H1 (cell line): ENCODE measurements at places on chromosomes 7 and 10. TPM values are rescaled to one million over a fixed set of nuclear protein-coding genes. Genes with fewer than 3 reads are reported as not detected.

- H3K27me3 ChIP-seq, result no peaks in the 10 kb centered on the region
- no peak overlapping the region for H3K4me3 ChIP-seq
- no peak overlapping the region for H3K27ac ChIP-seq
- no peaks in the 10 kb centered on the region for H3K36me3 ChIP-seq
These were observed 11.6 kb downstream of the MLXIPL start for GRCh38 chr7:73612598-73613269.

DNA sequence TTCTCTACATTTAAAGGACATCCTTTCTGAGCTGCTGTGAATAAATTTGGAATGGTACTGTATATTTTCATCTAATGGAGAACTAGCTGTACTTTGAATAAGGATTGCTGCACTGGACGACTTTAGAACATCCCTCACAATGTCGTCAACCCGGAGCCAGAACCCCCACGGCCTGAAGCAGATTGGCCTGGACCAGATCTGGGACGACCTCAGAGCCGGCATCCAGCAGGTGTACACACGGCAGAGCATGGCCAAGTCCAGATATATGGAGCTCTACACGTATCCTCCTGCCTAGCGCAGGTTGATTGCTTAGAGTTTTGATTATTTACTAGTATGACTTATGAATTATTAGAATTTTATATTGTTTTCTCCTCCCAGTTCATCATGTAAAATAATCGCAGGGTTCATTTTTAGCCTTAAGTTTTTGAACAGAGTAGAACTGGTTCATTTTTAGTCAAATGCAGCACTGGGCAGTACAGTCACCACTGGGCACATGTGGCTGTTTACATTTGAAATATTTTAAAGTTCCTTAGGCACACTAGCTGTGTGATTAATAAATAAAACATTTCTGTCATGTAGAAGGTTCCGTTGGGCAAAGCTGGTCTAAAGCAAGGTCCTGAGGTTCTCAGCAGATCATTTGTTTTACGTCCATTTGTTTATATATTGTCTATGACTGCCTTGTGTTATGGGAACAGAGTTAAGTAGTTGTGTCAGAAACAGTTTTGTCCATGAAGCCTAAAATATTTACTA lies 31.5 kb downstream of the CUL1 start:
- no peaks in the 10 kb centered on the region for H3K4me1 ChIP-seq
- no peak overlapping the region for H3K27ac ChIP-seq
- DNase-seq, result no peak
- no peaks in the 10 kb centered on the region for H3K27me3 ChIP-seq

Gene TIMM23B
- total RNA-seq, result 13.8 and 14.4 TPM in 2 replicates

Gene KCNH2
- 7.7 and 8.0 TPM in 2 replicates for total RNA-seq

DNA sequence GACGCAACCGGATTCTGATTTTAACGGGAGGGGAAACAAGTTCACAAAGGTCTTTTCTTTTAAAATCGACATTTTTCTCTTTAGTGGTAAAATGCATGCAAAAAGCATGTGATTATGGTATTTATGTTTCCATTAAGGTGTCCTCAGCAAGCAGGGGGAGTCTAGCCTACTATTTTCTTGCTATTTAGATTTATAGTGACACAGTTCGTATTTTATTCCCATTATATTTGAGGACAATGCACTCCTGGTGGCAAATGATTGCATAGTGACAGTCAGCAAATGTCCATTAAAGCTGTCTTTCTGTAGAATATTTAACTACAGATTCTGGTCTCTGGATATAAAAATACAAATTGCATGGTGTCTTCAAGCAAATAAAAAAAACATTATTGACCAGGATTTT lies 554.2 kb downstream of the PARD3 start:
- H3K27me3 ChIP-seq, result no peaks in the 10 kb centered on the region
- no peak overlapping the region for H3K27ac ChIP-seq
- DNase-seq, result no peak
- H3K4me3 ChIP-seq, result no peak overlapping the region

Gene CACUL1
- 34.2 and 43.9 TPM in 2 replicates for total RNA-seq

GRCh38 chr10:112852306-112852705 lies 97.7 kb upstream of the TCF7L2 start:
- H3K27ac ChIP-seq, result no peak overlapping the region
- no peaks in the 10 kb centered on the region for H3K4me1 ChIP-seq
- H3K4me3 ChIP-seq, result no peak overlapping the region
- DNase-seq, result no peak
- H3K36me3 ChIP-seq, result no peaks in the 10 kb centered on the region
- H3K27me3 ChIP-seq, result no peaks in the 10 kb centered on the region; the same call in 1 of the 2 replicates

DNA sequence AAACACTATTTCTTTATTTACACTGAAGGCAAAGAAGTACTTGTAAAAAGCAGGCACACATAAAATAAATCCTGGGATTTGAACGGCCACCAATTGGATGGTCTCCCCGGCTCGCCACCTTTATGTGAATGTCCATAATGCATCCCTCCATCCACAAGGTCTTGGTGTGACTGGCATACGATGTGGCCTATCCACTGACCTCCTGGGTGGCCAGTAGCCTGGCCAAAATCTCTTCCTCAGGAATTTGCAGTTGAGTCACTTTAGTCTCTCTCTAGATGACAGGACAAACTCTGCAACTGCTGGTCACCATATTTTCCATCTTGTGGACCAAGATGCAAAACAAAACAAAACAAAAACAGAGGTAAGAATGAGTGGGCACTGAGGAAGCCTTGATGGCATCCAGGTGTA lies 39.1 kb downstream of the CDK1 start:
- no peaks in the 10 kb centered on the region for H3K4me1 ChIP-seq
- H3K27me3 ChIP-seq, result no peaks in the 10 kb centered on the region
- no peak overlapping the region for H3K4me3 ChIP-seq
- no peak for DNase-seq

DNA sequence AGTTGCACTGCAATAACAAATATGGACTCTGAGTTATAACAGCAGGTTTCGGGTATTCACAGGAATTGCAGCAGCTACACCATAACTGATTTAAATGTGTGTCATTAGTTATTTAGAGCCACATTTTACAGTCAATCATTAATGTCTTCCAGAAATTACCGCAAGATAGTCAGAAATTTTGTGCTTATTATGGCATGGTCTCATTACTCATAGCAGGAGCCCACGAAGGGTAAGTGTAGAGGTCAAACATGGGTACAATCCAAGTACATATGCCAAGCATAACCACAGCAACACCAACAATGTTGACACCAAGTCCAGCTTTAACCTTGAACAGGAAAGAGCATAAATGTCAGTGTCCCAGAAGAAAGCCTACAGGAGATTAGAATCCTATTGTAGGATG lies 84.4 kb downstream of the SLC13A1 start:
- H3K4me1 ChIP-seq, result no peaks in the 10 kb centered on the region
- no peaks in the 10 kb centered on the region for H3K36me3 ChIP-seq
- H3K27me3 ChIP-seq, result no peaks in the 10 kb centered on the region
- no peak overlapping the region for H3K4me3 ChIP-seq
- no peak for DNase-seq
- H3K27ac ChIP-seq, result no peak overlapping the region

- H3K36me3 ChIP-seq, result no peaks in the 10 kb centered on the region
- H3K27ac ChIP-seq, result no peak overlapping the region
- H3K4me3 ChIP-seq, result no peak overlapping the region
- no peaks in the 10 kb centered on the region for H3K27me3 ChIP-seq
These were observed 629.8 kb downstream of the KCNMA1 start for GRCh38 chr10:77007834-77008233.

DNA sequence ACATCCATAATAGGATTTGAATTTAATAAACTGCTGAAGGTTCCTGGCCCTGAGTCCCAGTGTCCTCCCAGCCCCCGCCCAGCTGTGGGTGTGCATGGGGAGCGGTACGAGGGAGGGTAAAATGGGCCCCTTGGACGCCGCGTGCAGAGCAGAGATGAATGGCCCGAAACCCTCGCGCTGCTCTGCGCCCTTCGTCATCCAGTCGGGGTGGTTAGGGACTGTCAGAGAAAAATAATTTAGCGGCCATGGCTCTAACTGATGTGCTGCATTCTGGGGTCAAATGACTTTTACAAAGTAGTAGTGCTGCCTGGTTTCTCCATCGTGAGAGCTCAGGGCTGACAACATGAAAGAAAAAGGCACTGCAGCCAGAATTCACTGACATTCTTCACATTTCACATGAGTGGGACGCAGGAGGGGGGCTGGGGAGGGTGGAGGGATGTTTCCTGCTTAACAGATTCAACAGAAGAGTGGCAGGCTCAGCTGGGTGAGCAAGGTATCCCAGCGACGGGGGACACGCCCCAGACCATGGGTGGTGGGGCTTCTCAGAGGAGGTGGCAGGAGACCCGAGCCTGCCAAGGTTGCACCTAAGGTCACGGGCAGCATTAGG lies 304.5 kb downstream of the WDR37 start:
- H3K36me3 ChIP-seq, result no peaks in the 10 kb centered on the region
- H3K4me1 ChIP-seq, result peaks cover 8% of the 10 kb centered on the region
- no peaks in the 10 kb centered on the region for H3K27me3 ChIP-seq

DNA sequence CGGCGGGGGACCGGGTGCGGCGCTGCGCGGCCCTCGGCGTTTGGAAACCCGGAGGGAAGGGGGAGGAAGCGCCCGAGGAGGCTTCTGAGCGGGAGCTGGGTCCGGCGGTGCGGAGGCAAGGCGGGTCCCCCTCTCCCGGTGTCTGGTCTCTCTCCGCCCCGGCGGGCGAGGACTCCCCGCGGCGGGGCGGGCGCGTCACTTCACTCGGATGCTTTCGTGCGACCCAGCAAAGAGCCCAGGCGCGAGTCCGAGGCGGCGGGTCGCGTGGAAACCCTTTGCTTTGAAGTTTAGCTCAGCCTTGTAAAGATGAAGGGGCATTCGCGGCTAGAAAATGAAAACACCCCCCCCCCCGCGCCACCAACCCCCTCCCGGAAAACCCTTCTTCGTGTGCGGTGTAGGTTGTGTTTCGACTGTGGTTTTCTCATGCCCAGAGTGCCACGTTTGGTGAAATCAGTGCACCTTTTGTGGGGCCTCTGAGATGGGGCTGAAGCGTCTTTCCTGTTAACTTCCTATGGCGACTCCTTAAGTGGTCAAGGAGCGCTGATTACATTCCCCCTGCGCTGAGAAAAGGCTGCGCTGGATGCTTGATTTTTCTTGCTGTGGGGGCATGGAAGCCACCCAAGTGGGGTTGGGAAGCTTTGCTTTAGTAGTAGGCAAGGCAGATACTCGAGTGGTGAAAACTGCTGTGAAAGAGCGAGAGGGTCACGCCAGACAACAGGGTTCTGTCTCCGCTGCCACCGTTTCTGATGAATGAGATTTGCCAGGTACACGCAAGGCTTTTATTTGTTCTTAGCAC lies 876 bp downstream of the GNAI1 start:
- DNase-seq, result no peak
- H3K4me3 ChIP-seq, result peak overlapping the region; percentile 98
- peaks cover 4% of the 10 kb centered on the region; the same call in 1 of the 2 replicates for H3K27me3 ChIP-seq
- H3K4me1 ChIP-seq, result peaks cover 10% of the 10 kb centered on the region
- peak overlapping the region; percentile 56; the same call in 1 of the 2 replicates for H3K27ac ChIP-seq

- DNase-seq, result no peak
- H3K36me3 ChIP-seq, result no peaks in the 10 kb centered on the region
- H3K4me3 ChIP-seq, result no peak overlapping the region
- H3K27ac ChIP-seq, result no peak overlapping the region
- no peaks in the 10 kb centered on the region for H3K27me3 ChIP-seq
These were observed 151.8 kb downstream of the TCERG1L start for GRCh38 chr10:131159771-131160170.

- H3K27me3 ChIP-seq, result no peaks in the 10 kb centered on the region
- no peaks in the 10 kb centered on the region for H3K36me3 ChIP-seq
- no peak overlapping the region for H3K4me3 ChIP-seq
- H3K27ac ChIP-seq, result no peak overlapping the region
- no peak for DNase-seq
These were observed 65.3 kb upstream of the MDFIC start for GRCh38 chr7:114856625-114857024.

DNA sequence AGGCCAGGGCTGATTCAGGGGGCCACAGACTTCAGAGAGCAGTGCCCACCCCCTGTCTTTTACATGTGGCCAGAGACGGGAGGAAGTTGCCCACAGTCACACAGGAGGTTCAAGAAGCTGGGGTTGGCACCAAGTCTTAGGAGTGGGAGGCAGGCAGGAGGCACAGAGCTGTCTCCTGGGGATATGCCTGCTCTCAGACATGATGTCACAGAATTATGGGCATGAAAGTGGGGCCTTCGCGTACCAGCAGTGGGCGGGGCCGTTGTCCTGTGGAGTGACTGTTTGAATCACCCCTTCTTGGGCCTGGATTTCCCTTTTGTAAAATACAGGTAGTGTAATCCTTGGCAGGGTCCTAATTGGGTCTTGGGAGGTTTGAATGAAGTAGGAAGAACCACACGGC lies 81.2 kb upstream of the PPIF start:
- H3K4me1 ChIP-seq, result peaks cover 4% of the 10 kb centered on the region
- H3K27me3 ChIP-seq, result no peaks in the 10 kb centered on the region
- peaks cover 6% of the 10 kb centered on the region; the same call in 1 of the 2 replicates for H3K36me3 ChIP-seq
- H3K27ac ChIP-seq, result no peak overlapping the region
- no peak for DNase-seq

GRCh38 chr10:98878418-98878817 lies 357.2 kb downstream of the HPSE2 start:
- H3K4me3 ChIP-seq, result no peak overlapping the region
- no peaks in the 10 kb centered on the region for H3K36me3 ChIP-seq
- H3K27ac ChIP-seq, result no peak overlapping the region
